ENCODE measurements at places on chromosomes 5 and 9.

- DNase-seq = no peak
Observed at GRCh38 chr9:18371621-18372020, 102.3 kb upstream of the ADAMTSL1 start.

- no peak for DNase-seq
Observed at GRCh38 chr9:14340219-14340873, 26.4 kb upstream of the NFIB start.

GRCh38 chr9:77705636-77706035 is 57.5 kb upstream of the GNA14 start:
- no peak for DNase-seq

- DNase-seq = no peak
Observed at GRCh38 chr5:140549237-140550144, 2.0 kb downstream of the EIF4EBP3 start.

- no peak for DNase-seq
Observed at GRCh38 chr5:131530706-131531331, 104.2 kb downstream of the RAPGEF6 start.

Data from CD4-positive, alpha-beta T cell treated with Interleukin-4 for 4 hours (primary cell).